HT1080 (cell line): ENCODE measurements at places on chromosomes 5 and 9. TPM values are rescaled to one million over a fixed set of nuclear protein-coding genes. Genes with fewer than 3 reads are reported as not detected.

DNA sequence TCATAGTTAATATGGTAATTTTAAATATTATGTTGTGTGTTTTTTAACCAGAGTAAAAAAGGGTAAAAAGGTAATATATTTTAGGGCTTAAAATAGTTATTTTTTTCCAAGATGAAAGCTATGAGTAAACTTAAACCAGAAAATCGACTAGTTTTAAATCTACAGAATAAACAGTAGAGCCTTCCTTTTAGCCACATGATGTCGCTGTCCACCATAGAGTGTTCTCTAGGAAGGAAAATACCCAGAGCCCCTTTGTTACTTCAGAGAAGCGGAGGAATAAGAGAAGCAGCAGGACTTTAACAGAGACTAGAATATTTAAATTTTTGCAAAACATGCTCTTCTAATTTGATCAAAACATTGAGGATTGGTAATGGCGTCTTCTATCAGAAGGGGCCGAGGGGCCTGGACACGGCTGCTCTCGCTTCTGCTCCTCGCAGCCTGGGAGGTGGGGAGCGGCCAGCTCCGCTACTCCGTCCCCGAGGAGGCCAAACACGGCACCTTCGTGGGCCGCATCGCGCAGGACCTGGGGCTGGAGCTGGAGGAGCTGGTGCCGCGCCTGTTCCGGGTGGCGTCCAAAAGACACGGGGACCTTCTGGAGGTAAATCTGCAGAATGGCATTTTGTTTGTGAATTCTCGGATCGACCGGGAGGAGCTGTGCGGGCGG is at the start of gene PCDHA2:
Gene PCDHA2 (plus strand): TSS at position 258 of the 664 bp plus-strand sequence.
- DNase-seq = no peak

- no peak for DNase-seq
Measured at GRCh38 chr9:137268538-137269201, 8.9 kb upstream of the TOR4A start.

- no peak for DNase-seq
Measured at GRCh38 chr9:85158512-85158911, 489.0 kb downstream of the NTRK2 start.

The DPYSL3 gene
- total RNA-seq = 50.1 and 54.4 TPM in 2 replicates

DNA sequence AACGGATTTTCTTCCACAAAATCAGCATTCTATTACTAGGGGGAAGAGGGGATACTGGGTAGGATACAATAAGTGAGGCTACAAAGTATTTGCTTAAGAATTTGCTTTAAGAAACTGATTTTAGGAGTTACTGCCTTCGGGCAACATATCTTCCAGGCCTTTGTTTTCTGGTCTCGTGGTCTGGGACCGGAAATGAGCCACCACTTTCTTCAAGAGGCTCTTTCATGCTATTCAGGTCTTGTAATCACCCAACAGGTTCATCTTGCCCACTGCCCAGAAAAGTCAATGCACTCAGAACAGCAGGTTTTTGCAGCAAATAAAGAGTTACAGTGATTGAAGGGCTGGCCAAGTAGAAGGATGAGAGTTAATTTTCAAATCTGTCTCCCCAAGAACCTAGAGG is 6.6 kb upstream of the AOPEP start:
- DNase-seq = peak; percentile 75

DNA sequence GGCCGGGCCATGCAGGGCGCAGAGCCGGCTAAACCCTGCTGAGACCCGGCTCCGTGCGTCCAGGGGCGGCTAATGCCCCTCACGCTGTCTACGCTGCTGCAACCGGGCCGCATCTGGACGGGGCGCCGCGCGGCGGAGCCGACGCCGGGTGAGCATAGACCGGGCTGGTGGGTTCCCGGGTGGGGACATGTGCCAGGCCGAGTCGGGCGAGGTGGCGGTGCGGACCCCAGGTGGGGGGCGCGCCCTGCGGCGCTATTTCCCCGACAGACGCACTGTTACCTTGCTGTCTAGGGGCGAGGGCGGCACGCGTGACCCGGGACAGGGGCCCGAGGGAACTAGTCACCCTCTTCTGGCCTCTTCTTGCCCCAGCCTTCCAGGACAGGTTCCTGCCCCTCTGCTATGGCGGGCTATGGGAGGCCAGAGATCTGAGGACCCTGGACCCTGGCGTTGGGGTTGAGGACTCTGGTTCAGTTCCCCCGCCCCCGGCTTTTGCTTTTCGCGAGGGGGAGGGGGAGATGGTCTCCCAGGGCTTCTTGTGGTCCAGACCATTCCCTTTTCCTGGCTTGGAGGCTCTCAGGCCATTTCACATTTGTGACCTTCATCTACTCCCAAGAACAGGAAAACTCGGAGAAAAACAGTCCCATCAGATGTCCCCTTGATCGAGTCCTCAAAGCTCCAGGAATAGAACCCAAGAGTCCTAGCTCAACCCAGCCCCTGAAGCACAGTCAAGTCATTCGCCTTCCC is 536 bp downstream of the SLC27A4 start:
- DNase-seq = no peak

GRCh38 chr5:72427016-72427415 is 80.2 kb downstream of the ZNF366 start:
- no peak for DNase-seq

DNA sequence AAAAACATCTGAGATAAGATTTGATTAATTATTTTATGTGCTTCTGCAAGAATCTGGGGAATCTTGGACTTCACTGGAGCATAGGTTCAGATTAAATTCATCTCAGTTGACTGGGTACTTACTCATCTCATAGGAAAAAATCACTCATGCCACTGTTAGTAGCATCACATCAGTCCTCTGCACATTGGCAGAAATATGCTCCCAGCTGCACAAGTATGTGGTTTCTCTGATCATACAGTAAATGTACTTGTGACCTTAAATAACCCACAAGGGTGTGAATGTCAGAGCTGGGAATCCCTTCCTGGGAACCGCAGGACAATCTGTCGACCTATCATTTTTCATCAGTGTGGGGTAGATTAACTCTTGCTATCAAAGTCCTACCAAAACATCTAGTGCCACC is 203.7 kb upstream of the SLC24A2 start:
- peak; percentile 93 for DNase-seq

GRCh38 chr5:9438596-9439354 is 107.1 kb downstream of the SEMA5A start:
- DNase-seq = no peak

- peak; percentile 89 for DNase-seq
Measured at GRCh38 chr9:7656636-7657035, 142.9 kb downstream of the DMAC1 start.

- DNase-seq = no peak
Measured at GRCh38 chr9:110021891-110022290, 186.1 kb downstream of the C9orf152 start.

DNA sequence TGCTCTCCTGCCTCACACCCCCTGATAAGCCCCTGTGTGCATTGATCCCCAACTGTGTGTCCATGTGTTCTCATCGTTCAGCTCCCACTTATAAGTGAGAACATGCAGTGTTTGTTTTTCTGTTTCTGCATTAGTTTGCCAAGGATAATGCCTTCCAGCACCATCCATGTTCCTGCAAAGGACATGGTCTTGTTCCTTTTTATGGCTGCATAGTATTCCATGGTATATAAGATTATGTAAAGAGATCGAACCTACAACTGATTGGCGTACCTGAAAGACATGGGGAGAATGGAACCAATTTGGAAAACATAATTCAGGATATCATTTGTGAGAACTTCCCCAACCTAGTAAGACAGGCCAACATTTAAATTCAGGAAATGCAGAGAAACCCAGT is 32.4 kb downstream of the ANKRD33B start:
- no peak for DNase-seq

The RNF183 gene
- total RNA-seq = not detected in 2 replicates

GRCh38 chr5:58284886-58285285 is 175.0 kb downstream of the PLK2 start:
- DNase-seq = no peak

DNA sequence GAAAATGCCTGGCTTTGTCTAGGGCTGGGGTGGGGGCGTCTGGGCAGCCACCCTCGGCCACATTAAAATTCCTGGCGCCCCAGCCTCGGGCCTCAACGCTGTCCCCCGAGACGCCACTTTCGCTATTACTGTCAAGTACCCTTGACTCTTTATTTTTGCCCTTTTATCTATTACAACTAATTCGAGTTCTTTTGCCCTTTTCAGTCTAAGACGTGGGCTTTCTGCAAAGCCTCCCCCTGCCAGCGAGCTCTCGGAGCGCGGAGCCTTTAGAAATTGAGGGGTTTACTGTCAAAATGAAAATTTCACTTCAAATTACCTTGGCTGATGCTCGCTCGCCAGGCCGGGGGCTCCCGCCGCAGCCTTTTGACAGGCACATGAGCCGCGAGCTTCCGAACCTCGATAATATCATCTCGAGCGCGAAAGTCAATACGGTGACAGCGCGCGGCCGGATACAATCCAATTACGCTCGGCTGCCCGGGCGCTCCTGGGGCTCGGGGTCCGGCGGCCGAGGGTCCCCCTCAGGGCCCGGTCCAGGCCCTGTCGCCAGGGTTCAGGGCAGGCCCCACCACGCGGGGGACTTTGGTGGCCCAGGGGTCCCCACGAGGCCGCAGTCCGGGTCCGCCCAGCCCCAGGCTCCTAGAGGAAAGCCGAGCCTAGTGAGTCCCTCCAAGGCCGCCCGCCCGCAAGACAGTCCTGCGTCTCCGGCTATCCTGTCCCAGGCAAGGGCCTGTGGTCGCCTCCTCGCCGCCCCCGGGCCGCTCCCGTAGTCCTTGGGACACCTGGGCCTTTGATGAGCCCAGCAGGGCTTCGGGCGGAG is 6.7 kb downstream of the IRX4 start:
- DNase-seq = no peak

- DNase-seq = peak; percentile 32
Measured at GRCh38 chr5:162487528-162488525, 420.3 kb downstream of the GABRG2 start.

The NIM1K gene
- total RNA-seq = 0.02 TPM in 1 of 2 replicates, not detected in the other

The SLC23A1 gene
- total RNA-seq = not detected in 2 replicates

- no peak for DNase-seq
Measured at GRCh38 chr5:76397200-76397599, 5.9 kb upstream of the IQGAP2 start.

The SEMA6A gene
- 0.11 and 0.37 TPM in 2 replicates for total RNA-seq

GRCh38 chr9:128505414-128505765 is 871 bp downstream of the GLE1 start:
- DNase-seq = no peak

DNA sequence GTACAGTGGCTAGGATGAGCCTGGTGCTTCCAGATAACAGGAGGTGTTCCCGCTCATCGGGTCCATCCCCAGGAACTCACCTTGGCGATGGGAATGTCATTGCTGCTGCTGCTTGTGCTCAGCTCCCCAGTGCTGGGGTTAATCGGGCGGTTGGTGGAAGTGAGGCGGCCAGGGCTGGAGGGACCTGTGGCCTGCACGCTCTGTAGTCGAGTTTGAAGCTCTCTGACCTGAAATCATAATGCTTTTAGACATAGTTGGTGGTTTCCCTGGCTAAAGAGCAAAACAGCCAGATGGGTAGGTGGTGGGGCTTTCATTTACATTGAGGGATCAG is 108.5 kb downstream of the DCP2 start:
- DNase-seq = no peak

The AK8 gene
- not detected in 2 replicates for total RNA-seq

The RASEF gene
- total RNA-seq = 0.14 and 0.73 TPM in 2 replicates

The TCERG1 gene
- 46.6 and 48.9 TPM in 2 replicates for total RNA-seq

GRCh38 chr5:33576726-33577590 is 136.2 kb downstream of the TARS1 start:
- no peak for DNase-seq

- DNase-seq = no peak
Measured at GRCh38 chr9:113179839-113180238, 29.0 kb downstream of the SLC31A2 start.

DNA sequence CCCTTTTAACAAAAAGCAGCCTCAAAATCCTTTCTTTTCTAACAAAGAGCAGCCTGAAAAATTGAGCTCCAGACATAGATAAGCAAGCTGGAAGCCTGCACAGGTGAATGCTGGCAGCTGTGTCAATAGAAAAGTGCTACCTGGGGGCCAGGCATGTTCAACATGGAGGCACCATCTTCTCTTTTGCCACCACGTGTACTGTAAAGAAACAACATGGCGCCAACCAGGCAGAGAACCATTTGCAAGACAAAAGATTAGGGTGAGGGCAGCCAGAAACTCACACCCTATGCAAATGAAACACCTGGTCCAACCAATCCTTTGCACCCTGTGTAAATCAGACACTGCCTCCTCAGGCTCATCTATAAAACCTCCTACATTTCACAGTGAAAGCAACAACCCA is 96.0 kb downstream of the ACTL7B start:
- no peak for DNase-seq

- DNase-seq = no peak
Measured at GRCh38 chr5:151148583-151148982, 9.0 kb downstream of the ANXA6 start.

GRCh38 chr5:174157048-174157447 is 111.5 kb downstream of the NSG2 start:
- no peak for DNase-seq

DNA sequence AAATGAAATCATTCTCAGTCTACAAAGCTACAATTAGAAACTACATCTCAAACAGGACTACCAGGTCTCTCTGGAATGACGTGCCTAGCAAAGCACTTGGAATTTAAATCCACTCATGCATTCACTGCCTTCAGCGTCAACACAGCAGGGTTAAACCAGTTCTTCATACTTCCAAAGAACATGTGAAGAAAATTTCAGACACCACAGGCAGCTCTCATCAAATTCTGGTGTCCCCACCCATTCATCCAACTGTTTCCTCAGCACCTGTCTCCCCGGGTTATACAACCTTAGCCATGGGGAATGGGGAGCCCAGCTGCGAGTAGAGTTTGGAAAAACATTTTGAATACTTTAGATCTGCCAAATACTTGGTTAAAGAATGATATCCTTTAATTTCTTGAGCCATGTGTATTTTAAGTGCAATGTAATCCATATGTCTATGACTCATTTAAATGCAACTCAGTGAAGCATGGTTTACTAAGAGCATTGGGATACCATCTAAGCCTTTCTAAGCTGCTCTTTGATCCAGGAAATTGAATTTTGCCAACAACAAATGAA is 17.5 kb downstream of the ADAM19 start:
- peak; percentile 80 for DNase-seq

The PRDM9 gene
- total RNA-seq = not detected in 2 replicates

The PCDHGB2 gene
- 0.69 and 0.77 TPM in 2 replicates for total RNA-seq

DNA sequence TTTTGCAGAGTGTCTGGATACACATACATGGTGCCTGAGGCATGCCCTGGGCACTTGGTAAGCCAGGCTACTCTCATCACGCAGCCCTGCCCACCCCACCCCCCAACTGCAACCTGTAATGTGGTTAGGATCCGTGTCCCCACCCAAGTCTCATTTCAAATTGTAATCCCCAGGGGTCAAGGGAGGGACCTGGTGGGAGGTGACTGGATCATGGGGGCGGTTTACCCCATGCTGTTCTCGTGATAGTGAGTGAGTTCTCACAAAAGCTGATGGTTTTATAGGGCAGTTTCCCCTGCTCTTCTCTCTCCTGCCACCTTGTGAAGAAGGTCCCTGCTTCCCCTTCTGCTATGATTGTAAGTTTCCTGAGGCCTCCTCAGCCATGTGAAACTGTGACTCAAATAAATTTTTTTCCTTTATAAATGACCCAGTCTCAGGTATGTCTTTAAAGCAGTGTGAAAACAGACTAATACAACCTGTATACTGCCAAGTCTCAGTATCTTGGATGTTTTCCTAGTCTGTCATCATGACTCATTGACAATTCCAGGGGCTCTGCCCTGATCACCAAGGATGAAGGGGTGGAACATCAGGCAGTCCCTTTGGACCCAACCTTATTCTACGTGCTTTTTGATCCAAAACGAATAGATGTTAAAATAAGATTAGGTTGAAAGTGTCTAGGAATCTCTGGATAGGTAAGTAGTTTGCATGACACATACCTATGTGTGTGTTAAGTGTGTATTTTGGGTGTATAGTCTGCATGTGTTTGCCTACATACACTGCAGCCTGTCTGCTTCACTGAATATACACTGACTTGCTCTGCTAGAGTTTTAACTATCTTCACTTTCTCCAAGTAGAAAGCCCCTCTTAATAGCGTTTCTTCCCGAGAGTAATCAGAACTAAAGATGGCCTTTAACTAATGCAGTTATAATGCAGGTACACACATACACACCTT is 293.8 kb downstream of the SLIT3 start:
- peak; percentile 46 for DNase-seq
